ENCODE measurements at places on chromosomes 2 and 18. TPM values are rescaled to one million over a fixed set of nuclear protein-coding genes. Genes with fewer than 3 reads are reported as not detected.
A peak's percentile ranks its signal among the peaks of the same experiment; 100 is the strongest.

Gene SLC23A3
- polyA plus RNA-seq = 10.8 TPM

Gene FAP
- polyA plus RNA-seq = 12.7 TPM

Gene POTEJ
- polyA plus RNA-seq = not detected

Gene TUBB8B
- polyA plus RNA-seq = 0.85 TPM

Gene MPHOSPH10
- polyA plus RNA-seq = 50.7 TPM

Gene TEKT4
- 0.20 TPM for polyA plus RNA-seq

Gene NAPG
- polyA plus RNA-seq = 36.8 TPM

Gene LAMA1
- 53.2 TPM for polyA plus RNA-seq

Gene KYNU
- polyA plus RNA-seq = 4.5 TPM

GRCh38 chr2:178478130-178478438 lies 316 bp downstream of the FKBP7 start:
- DNase-seq = peak; percentile 63

- no peak for DNase-seq
These were observed 15.2 kb upstream of the CHRNA1 start for GRCh38 chr2:174779361-174779928.

DNA sequence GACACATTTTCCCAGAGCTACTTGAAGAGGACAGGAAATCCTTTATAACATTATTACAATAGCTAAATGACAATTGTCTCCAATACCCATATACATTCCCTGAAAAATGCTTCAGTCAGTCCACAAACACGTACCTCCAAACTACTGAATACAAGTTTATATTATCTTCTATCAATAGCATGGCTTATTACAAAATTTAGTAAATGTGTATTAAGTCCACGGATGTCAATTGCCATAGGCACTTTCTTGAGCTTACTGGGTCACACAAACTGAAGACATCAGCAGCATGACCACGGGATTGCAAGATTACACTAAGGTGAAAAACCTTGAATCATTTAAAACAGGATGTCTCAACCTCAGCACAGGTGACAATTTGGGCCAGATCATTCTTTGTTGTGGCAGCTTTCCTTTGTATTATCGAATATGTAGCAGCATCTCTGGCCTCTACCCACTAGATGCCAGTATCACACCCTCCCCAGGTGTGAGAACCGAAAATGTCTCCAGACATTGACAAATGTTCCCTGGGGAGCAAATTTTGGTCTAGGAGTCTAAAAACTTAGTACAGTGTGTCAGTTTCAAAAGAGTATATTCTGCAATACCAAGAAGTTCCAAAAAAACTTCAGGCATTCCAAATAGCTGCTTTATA lies 1.4 kb downstream of the MBD2 start:
- no peak for DNase-seq

DNA sequence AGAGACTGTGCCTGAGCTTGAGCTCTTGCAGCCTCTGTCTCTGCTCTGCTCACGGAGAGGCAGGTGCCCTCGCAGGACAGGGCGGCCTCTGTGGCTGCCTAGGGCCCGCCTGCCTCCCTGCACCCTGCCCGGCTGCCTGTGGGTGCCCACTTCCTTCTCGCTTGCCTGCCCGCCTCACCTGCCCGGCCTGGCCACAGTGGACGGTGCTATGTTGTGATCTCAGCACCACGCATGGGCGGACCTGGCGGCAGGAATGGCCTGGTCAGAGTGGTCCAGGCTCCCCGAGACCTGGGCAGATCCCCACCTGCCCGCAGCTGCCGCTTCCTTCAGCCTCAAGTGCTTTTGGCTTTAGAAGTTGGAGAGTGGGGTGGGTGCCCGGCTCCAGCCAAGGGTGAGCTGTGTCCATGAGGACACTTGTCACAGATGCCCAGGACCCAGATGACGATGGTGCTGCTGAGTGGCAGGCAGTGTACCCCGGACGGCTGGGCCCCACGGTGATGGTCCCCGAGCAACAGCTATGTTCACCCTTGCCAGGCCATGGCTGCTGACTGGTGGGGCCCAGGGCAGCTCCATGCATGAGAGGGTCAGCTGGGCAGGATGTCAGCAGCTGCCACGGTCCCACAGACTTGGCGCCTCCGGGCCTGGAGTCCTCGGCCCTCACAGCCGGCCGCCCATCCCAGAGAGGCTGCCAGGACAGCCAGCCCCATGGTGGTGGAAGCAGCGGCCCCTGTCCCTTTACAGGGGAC lies 25.3 kb downstream of the RTP5 start:
- no peak for DNase-seq

DNA sequence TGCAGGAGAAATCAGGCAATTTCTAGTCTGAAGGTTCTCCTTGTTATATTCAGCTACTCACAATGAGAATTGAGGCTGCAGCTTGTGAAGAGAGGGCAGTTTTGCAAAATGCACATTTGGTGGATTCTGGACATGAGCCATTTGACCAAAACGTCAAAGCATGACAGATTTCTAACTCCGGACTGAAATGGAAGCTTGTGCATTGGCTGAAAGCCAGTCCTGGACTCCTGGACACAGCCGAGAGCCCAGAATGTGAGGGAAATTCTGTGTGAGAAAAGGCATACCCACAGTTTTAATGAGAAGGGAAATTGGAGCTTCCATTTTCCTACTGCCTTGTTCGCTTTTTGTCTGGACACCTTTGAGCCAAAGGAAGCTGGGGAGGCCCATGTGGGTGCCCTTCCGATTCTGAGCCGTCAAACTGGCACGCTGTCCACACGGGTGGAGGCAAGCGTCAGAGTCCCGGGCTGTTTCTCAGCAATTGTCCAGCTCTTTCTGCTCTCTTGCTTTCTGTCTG lies 23.7 kb upstream of the ROCK2 start:
- no peak for DNase-seq

- DNase-seq = no peak
These were observed 26.9 kb upstream of the ASAP2 start for GRCh38 chr2:9179572-9180201.

GRCh38 chr18:78549971-78550370 lies 429.6 kb upstream of the SALL3 start:
- no peak for DNase-seq

- DNase-seq = peak; percentile 79
These were observed 733 bp downstream of the ZC3H6 start for GRCh38 chr2:112275887-112276773.

GRCh38 chr2:170554278-170554955 lies 160.7 kb upstream of the SP5 start:
- DNase-seq = no peak

DNA sequence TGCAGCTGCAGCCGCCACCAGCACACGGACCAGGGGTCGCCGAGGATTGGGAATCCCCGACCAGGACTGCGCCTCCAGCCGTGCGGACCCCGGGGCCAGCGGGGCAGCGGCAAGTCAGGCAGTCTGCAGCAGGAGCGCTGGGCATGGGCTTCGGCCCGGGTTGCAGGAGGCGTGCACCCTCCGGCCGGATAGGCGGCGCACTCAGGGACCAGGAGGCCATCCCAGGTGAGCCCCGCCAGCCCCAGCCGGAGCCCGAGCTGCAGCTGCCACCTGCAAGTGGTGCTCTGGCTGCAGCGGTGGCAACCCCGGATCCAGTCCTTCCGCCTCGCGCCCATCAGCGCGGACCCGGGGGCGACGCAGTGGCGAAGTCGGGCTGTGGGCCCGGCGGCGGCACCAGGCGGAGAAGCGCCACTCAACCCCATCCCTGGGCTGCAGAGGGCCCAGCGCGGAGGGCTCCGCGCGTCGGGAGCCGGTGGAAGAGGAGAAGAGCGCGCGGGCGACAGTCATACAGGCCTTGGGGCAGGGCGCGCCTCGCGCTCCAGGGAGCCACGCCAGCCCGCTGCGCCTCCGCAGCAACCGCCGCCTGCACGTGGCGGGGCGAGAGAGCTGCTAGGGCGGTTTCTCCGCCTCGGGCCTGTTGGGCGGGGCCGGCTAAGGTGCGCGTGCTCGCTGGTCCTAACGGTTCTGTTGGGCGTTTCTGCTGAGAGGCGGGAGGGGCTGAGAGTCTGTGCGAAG lies 73.8 kb downstream of the RPIA start:
- DNase-seq = no peak

GRCh38 chr2:105181282-105181681 lies 60.3 kb upstream of the GPR45 start:
- no peak for DNase-seq

- DNase-seq = no peak
These were observed 467.5 kb downstream of the FBXO15 start for GRCh38 chr18:73679941-73680712.

DNA sequence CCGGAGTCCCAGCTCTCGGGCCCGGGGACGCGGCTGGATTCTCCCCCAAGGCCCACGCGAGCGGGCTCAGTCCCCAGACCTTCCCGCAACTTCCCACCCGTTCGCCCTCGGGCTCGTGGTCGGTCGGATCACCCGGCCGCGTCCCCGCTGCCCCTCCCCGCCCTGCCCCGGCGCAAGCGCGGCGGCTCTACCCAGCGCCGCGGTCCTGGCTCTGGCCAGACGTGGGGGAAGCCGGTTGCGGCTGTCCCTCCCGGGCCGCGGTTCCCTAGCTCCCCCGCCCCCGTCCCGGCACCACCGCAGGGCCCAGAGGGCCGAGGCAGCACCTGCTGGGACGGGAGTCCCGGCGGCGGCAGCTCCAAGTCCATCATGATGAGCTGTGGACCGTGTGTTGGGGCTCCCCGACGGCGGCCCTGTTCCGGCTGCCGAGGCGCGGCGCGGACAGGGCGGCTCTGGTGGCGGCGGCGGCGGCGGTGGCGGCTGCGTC lies 276 bp downstream of the NFE2L2 start:
- DNase-seq = peak; percentile 45

DNA sequence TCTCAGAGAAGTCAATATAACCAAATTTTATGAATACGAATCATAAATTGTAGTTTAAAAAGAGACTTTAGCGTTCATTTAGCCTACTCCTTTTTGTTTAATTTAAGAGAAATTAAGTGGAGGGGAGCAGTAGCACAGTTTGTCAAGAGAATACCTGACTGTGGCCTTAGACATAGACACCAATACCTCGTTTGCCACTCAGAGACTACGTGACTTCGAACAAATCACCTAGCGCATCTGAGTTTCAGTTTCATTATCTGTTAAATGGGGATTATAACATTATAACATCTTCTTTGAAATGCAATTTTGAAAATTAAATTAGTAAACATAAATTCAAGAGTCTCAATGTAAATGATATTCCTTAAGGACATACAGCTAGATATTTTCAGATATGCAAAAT lies 581.5 kb upstream of the VRK2 start:
- no peak for DNase-seq

DNA sequence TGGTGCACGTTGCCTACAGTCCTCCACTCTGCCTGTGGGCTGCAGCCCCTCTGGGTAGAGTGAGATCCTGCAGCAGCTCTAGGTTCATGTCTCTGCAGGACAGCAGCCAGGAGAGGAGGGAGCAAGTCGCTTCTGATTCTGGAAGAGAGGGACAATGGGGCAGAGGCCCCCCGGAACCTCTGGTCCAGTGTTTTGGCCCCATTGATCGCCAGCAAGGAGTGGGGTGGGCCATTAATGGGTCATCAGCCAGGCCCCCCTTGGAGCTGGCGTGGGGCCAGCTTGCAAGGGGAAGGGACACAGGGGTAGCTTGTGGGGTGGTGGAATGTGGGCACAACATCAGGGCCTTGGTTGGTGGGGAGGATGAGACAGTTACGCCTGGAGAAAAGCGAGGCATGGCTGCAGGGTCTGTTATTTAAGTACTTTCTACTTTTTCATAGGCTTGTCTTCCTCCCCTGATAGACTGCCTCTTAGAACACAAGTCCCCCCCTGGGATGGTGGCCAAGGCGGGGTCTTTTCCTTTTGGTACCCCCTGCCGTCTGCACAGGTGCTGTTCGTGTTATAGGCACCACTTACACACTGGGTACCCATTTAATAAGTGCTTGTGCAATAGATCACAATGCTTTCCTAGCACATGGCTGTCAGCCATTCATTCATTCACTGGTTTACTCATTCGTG lies 44.6 kb downstream of the INHBB start:
- no peak for DNase-seq

DNA sequence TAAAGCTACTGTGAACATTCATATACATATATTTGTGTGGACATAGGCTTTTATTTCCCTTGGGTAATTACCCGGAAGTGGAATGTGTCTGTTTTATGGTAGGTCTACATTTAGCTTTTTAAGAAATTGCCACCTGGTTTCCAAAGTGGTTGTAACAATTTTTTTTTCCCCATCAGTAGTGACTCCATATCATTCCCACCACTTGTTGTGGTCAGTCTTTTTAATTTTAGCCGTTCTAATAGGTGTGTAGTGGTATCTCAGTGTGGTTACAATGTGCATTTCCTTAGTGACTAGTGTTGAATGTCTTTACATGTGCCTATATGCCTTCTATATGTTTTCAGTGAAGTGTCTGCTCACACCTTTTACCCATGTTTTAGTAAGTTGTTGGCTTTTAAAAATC lies 60.3 kb upstream of the MAPRE3 start:
- no peak for DNase-seq

DNA sequence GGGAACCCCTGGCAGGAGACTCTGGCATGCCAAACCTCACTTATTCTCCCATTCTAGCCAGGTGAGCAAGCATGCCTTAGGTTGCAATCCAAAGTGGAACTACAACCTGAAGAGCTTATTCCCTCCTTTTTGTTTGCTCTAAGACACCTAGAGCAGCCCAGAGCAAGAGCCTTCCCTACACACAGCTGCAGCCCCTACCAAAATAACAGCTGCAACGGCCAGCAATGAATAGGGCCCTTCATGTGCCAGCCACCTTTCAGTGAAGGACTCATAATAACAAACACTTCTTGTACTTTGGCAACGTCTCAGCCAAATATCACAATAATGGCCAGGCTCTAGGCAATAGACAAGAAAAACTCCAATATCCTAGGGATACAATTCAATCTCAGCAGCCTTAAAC lies 178.7 kb downstream of the ALK start:
- DNase-seq = no peak

DNA sequence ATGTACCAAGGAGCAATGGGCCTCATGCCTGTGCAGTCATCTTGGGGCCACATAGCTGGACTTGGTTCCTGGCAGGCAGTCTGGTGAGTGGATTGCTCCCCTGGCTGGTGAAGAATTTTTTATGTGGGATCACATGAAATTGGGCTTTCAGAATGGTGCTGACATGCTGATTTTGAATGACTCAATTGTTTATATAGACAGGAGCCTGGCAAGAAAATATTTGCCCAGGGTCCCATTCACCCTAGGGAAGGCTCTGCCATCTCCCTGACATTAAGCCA lies 266.9 kb downstream of the DYSF start:
- DNase-seq = no peak

DNA sequence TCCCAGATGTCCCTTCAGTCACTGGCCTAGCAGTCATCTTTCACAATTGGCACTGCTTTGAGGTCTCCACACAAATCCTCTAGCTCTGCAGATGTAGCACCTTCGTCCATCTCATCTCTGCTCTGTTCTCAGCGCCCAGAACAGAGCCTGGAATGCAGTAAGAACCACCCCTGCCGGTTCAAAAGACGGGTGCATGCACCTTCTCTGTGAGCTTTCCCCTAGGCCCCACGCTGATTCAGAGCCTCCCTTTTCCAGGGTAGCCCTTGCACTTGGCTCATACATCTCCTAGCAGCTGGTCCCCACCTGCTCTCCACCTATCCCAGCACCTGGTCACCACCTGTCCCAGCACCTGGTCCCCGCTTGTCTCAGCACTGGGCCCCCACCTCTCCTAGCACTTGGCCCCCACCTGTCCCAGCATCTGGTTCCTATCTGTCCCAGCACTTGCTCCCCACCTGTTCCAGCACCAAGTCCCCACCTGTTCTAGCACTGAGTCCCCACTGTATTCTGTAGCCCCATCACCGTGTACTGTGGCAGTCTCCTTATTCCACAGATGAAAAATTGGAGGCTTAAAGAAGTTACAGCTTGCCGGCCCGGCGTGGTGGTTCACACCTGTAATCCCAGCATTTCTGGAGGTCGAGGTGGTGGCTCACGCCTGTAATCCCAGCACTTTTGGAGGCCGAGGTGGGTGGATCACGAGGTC lies 4.7 kb upstream of the KCNF1 start:
- no peak for DNase-seq

GRCh38 chr2:211423018-211423417 lies 866.6 kb downstream of the CPS1 start:
- no peak for DNase-seq

- DNase-seq = no peak
These were observed 31.1 kb downstream of the EFR3B start for GRCh38 chr2:25073025-25073424.

Data from left renal cortex interstitium (tissue), 4 donors.